ENCODE measurements at places on chromosomes 5 and 9.

- DNase-seq, result no peak
Measured at GRCh38 chr5:130061746-130062145, 157.5 kb downstream of the CHSY3 start.

DNA sequence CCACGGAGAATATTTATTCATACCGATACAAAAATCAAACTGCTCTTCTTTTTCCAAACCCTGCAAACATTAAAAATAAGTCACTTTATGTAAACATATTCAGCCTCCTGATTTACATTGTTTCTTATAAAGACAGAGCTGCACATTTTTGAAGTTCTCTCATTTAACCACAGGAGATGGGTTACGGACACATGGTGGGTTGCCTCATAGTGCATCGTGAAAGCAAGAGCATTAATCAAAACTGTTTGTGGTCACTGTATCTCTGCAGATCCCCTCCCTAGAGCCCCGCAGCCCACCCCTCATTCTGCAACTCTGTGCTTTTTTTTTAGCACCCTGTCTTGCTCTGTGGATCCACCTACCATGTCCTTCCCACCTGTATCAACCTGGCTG is 43.3 kb upstream of the EQTN start:
- DNase-seq, result no peak

DNA sequence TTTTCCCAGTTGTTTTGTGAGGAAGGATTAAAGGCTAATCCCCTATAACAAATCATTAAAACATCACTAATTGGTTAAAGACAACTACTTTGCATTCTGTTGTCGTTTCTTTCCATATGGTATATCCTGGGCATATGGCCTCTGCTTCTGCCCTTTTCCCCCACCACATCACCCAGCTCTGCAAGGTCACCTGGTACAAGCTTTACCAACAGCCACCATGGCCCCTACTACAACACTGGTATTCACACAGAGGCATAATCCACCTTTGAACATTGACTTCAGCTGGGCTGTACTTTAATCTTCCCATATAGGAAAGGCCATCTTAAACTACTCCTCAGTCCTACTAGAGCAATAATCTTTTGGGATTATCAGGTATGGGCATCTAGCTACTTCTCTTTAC is 866.1 kb downstream of the TLE4 start:
- no peak for DNase-seq

DNA sequence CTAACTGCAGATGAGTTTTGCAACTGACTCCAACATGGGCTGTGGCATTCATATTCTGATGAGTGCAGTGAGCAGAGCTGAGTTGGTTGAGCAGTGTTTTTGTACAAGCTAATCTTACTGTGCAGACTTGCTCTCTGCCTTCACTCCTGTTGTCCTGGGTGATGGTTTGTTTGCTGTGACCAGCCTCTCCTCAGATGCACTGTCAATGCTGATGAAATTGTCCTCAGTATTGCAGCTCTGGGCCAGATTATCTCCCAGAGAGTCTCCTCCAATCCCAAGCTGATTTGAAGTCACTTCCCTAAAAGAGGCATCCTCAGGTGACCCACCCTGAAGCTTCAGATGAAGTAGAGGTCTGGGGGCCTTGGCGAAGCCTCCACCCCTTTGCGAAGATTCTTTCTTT is 581.8 kb downstream of the ACTL7B start:
- no peak for DNase-seq

DNA sequence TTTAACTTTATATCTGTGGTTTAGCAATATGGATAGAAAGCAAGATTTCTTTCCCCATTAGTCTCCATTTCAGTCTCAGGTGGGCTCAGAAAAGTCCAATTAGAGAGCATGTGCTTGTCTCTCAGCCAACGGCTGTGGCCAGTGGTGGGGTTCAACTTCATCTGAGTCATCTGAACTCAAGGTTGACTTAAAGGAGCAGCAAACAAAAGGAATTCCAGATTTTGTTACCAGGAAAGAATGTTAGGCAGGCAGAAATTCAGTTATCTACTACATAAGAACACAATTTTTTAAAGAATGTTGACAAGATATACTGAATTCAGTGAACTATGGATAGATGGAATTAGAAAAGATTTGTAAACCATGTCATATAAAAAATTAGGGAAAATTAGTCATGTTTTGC is 784.1 kb downstream of the MAT2B start:
- DNase-seq, result no peak

- DNase-seq, result no peak
Measured at GRCh38 chr9:16651446-16651964, 219.0 kb downstream of the BNC2 start.

DNA sequence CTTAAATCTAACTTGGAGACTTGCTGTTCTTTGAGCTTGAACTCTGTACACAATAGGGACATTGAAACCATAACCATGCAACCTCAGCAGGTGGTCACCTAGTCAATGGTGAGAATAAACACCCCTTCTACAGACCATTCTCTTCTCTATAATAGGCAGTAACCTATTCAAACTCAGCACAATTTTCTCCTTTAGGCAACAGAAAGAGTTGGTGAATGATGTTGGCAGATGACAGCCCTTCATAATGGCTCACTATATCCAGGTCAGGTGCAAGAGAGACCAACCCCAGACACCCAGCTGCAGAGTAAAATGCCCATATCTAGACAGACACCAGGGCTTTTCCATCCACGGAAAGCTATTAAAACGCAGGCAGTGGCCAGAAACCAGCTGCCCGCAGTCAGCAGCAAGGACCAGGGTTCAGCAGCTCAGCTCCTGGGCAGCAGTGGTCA is 106.7 kb downstream of the SERINC5 start:
- peak; percentile 65 for DNase-seq

DNA sequence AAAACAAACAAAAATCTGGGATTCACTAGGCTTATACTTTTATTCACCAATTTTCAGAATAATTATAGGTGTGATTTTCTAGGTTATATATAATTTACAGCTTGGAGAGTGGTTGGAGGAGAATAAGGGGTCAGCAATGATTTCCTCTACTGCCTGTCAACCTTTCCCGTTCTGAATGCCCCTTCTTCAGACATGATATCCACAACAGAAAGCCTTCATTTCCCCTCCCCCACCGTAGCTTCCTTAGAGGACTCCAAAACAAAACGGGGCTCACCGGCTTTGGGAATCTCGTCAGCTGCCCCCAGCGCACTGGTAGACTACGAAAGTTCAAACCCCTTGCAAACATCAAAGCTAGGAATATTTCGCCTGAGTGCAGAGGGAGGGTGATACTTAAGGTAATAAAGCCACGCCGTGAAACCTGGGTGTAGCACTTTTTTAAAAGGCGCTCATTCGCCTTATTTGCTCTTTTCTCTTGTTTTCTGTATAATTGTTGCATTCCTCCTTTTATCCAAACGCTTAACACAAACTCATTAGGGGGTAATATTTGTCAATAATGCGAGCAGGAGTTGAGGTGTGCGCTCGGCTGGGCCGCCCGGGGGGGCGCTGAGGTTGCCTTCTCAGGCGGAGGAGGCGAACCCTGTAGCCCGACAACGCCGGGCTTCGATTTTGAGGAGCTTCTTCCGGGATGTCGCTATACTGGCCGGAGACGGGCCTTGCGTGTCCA is 2.4 kb downstream of the OTP start:
- no peak for DNase-seq

GRCh38 chr5:170266570-170267381 is 30.8 kb downstream of the LCP2 start:
- DNase-seq, result no peak

- DNase-seq, result no peak
Measured at GRCh38 chr5:14960120-14960462, 88.5 kb upstream of the ANKH start.

DNA sequence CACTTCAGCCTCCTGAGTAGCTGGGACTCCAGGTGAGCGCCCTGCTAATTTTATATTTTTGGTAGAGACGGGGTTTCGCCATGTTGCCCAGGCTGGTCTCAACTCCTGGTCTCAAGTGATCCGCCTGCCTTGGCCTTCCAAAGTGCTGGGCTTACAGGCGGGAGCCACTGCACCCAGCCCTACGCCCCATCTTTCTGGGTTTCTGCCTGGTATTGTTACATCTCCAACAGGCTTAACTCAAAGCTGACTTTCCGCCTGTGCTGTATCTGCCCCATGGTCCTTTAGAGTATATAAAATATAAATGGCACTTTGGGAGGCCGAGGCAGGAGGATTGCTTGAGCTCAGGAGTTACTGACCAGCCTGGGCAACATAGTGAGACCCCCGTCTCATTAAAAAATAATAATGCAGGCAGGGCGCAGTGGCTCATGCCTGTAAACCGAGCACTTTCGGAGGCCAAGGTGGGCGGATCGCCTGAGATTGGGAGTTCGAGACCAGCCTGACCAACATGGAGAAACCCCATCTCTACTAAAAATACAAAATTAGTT is 36.5 kb upstream of the GLDC start:
- DNase-seq, result no peak

DNA sequence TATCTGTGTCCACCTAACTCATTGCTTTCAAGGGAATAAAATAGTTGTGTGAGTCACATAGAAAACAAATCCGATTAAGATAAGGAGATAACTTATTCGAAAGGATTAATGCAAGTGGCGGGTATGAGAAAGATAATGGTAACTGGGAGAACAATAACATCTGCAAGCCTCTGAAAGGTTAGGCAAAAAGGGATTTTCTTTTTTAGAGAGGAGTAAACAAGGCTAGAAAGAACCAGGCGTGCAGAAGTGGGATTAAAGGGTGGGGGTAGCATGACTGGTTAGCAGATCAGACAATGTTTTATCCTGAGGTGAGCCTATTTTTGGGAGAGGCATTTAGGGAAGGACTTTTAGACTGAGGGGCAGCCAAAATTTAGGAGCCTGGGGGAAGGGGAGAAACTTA is 34.7 kb upstream of the JMY start:
- no peak for DNase-seq

DNA sequence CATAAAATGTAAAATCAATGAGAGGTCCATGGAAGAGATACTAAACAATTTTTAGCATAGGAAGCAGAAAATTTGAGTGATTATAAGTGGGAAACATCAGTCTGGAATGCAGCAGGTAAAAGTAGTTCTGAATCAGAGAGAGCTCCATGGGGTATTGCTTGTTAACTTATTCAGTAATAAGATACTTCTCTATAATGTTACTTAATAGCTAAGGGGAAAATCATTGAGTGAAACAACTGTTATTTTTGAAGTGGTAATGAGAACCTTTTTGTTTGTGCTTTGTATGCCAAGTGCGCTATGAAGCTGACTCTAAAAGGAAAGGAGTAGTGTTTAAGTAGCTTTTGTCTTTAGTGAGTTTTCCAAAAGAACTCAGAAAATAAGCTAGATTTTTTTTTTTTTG is 95.2 kb downstream of the ERBIN start:
- no peak for DNase-seq

DNA sequence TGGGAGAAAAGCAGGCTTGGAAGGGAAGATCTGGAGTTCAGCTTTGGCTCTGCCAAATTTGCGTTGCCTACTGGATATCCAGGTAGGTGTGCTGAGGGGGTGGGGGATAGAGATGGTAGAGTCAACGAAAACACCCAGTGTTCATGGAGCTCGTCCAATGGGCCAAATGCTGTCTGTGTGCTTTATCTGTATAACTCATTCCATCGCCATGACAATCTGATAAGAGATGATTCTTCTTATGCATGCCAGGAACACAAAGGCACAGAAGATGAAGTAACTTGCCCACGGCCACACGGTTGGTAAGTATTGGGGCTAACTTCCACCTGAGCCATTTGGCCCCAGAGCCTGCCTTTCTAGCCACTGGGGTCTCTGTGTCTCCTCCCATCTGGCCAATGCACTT is 53.2 kb downstream of the BOD1 start:
- no peak for DNase-seq

- no peak for DNase-seq
Measured at GRCh38 chr5:27502236-27502635, 463.9 kb upstream of the CDH9 start.

DNA sequence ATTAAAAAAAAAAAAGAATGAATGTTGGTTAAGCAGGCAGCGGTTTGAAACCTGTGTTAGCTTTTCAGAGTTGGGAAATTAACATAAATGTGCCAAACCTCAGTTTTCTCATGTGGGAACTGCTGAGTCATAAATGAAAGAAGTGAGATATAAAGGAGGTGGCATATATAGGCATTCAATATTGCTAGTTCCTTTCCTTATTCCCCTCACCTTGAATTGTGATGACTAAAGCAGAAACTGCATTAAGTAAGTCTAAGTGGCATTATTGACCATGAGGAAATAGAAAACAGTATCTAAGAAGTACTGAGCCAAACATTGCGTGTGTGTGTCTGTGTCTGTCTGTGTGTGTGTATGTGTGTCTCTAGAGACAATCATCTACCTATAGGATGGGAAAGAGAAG is 691.2 kb downstream of the TLR4 start:
- DNase-seq, result no peak

DNA sequence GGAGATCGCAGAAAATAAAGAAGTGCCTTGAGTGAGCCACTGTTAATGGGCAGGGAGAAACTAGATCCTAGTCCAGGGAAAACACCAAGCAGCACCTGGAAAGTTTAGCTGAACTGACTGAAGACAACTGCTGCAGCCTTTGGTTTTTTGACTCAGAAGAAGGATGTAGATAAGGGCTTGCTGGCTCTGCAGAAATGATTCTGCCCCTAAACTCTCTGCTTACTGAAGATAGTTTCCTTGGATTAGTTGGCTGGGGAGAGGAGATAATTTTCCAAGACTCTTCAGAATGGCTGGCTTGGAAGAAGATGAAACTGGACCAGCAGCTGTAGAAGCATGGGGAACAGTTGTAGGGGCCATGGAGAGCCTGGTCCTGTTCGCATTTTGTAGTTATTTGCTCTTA is 471.8 kb downstream of the KDM4C start:
- no peak for DNase-seq

DNA sequence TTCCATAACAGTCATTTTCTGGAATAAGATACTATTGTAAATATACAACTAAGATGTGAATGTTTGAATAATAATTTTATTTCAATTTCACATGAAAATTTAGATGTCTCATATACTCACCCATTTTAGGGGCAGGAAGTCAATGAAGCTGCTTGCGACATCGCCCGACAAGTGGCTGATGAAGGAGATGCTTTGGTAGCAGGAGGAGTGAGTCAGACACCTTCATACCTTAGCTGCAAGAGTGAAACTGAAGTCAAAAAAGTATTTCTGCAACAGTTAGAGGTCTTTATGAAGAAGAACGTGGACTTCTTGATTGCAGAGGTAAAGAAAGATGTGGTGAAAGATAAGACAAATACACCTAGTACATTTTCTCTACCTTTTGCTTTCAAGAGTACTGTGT is 8.6 kb downstream of the BHMT start:
- no peak for DNase-seq

DNA sequence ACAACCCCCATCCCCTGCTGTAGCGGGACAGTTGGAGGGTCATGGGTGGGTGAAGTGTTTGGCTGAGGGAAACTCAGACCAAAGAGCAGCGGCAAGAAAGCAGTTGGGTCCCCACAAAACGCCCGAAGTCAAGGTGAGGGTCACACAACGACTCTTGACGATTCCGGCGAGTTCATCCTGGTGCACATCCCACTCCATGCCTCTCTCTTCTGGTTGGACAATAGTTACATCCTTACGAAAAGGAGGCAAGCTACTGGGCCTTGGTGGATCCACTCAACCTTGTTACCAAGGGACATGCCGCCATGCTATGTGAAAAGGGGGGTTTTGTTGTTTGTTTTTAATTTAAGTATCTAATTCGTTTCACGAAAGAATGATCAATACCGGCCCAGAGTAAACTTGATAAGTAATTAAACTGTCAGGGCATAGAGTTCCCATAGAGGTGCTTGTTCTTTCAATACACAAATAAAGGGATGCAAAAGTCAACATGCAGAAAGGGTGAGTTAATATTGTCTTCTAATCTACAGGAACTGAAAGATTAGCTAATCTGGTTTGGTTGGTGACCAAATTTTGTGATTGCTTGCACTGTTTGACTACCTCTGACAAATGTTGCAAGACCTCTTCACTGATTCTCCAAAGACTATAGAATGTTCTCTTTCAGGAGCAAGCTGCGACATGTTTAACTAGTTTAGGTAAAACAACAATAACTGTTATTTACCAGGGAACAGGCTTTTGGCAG is 732 bp upstream of the SMIM15 start:
- DNase-seq, result peak; percentile 4

Data from NCI-H1092 (cell line).